ENCODE measurements at places on chromosomes 1 and 21. TPM values are rescaled to one million over a fixed set of nuclear protein-coding genes. Genes with fewer than 3 reads are reported as not detected.

DNA sequence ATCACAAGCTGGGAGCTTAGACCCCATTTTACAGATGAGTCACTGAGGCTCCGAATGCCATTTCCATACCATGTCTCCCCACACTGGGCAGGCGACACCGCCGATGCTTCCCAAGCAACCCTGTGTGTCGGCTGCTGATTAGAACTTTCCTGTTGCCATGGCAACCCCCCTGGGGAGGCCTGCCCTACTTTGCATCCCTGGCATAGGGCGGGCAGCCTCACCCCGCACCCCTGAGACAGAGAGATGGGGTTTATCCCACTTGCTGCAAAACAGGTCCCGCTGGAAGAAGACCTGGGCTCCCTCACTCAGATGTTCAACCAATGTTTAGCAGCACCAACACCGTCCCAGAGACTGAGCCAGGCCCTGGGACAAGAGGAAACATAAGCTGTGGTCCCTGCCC is 81.5 kb downstream of the CAMK2N1 start:
- no peak for DNase-seq

DNA sequence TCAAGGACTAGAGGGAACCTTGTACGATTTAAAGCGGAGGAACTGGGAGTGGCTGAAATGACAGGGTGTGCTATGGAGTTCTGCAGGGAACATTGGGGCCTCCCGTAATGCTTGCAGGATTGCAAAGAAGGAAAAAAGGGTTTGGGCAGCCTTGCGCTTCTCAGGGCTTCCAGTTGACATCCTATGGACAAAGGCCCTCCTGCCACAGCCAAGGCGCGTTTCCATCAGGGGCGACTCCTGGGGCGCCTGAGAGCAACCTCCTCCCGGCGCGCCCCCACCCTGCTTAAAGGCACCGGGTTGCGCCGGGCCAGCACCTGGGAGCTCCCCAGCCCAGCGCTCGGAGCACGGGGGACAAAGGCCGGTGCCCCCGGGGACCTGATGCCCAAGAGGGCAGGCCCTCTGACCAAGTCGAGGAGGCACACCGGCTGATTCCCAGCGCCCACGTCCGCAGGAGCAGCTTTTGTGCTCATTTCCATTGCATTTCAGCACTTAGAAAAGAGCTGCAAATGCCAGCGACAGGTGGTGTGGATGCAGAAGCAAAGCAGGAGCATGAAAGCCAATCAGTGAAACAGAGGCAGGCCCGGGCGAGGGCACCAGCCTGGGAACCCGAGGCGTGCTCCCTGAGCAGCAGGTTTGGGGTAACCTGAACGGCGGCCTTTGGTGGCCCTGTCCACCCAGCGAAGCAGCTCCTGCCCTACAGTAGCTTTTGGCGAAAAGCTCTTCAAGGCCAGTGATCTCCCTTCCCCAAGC is 17.6 kb upstream of the RNF187 start:
- no peak for DNase-seq

- no peak for DNase-seq
These were observed 60.6 kb downstream of the RGS2 start for GRCh38 chr1:192869308-192869940.

Gene AMY1A
- total RNA-seq, result not detected

Data from thoracic aorta (tissue), 2 donors.